ENCODE measurements at places on chromosomes 12 and 14. TPM values are rescaled to one million over a fixed set of nuclear protein-coding genes. Genes with fewer than 3 reads are reported as not detected.

DNA sequence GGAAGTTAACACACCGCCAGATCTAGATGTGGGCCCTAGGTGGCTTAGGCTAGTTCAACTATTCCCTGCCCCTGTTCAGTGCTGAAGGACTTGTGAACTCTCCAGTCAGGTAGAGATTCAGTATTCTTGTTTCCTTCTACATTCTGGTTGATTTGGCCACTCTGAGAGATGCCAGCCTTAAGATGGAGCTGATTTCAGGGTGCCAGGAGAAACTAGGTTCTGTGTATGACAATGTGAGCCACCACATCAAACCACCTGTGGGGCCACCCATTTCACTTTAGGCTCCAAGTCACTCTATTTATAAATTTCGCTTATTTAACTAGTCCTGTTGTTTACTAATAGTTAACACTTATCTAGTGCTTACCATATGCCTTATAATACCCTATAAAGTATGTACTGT lies 26.0 kb downstream of the FRMD6 start:
- H3K27ac ChIP-seq = no peak overlapping the region
- H3K4me1 ChIP-seq = no peaks in the 10 kb centered on the region
- DNase-seq = no peak
- H3K27me3 ChIP-seq = no peaks in the 10 kb centered on the region

DNA sequence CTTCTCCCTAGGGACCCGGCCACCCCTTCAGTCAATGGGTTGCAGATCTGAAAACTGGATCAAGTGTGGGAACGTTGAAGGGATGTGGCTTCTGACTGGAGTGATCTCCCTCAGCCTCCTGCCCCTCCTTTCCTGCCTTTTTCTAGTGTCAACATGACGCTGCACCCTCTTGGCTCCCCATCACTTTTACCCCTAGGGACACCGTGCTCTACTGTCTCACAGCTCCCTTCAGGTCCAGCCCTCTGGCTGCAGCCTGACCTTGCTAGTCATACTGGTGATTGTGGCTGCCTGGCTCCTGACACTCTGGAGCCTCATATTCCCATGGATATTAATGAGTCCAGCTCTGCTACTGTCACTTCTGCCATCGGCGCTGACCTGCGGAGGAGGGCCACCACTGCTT lies 51.5 kb upstream of the RASSF3 start:
- no peak overlapping the region for H3K4me3 ChIP-seq
- H3K4me1 ChIP-seq = no peaks in the 10 kb centered on the region
- no peaks in the 10 kb centered on the region for H3K27me3 ChIP-seq

DNA sequence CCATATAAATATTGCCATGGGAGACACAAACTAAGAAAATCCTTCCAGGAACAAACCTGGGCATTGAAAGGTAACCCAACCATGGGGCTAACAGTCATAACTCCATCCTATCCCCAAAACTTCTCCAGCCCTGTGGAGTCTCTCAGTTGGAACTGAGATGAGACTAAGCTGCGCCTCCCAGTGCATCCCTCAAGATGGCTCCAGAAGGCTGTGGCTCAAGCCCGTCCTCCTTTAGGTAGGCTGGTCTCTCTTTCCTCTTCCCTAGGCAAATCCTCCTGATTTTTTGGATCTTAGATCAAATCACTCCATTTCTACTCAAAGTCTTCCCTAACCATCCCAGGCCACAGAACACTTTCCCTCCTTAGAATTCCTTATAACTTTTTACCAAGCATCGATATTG lies 364.3 kb upstream of the CCDC196 start:
- no peaks in the 10 kb centered on the region for H3K36me3 ChIP-seq
- H3K27ac ChIP-seq = no peak overlapping the region
- H3K4me3 ChIP-seq = no peak overlapping the region
- no peak for DNase-seq
- H3K4me1 ChIP-seq = no peaks in the 10 kb centered on the region

GRCh38 chr14:60396718-60397343 lies 89.0 kb downstream of the C14orf39 start:
- no peak for DNase-seq
- no peaks in the 10 kb centered on the region for H3K27me3 ChIP-seq
- no peak overlapping the region for H3K27ac ChIP-seq
- H3K4me3 ChIP-seq = no peak overlapping the region
- no peaks in the 10 kb centered on the region for H3K36me3 ChIP-seq
- no peaks in the 10 kb centered on the region for H3K4me1 ChIP-seq

DNA sequence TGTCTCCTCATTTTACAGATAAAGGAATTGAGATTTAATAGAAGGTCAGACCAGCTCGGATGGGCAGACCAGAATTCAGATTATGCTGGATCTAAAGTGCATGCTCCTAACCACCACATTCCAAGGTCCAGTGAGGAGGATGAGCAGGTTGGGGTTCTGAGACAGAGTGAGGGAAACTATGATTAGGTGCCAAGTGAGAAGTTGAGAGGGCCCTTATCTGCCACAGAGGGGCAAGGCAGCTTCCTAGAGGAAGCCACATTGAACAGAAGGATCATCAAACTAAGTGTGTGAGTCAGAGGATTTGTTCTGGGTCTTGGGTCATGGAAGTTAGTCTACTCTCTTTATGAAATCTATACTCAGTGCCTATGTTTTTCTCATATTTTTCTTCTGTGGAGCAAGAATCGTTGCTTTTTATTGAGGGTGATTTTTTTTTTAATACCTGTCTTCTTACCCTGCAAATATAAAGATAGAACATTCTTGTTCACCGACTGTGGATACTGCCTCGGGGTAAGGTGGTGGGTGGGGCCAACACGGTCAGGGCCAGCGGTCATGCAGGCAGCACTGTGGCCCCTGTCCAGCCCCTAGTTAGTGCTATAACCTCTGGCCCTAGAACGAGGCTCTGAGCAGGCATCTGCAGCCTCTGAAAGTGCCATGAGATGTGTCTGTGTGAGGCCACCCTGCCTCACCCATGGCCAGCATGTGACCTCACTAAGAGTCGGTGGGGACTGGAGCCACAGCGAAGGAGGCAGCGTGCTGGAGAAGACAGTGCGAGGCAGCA lies 55.6 kb upstream of the PTHLH start:
- H3K4me3 ChIP-seq = no peak overlapping the region
- no peaks in the 10 kb centered on the region for H3K4me1 ChIP-seq
- no peak for DNase-seq
- H3K36me3 ChIP-seq = no peaks in the 10 kb centered on the region
- H3K27ac ChIP-seq = no peak overlapping the region
- H3K27me3 ChIP-seq = no peaks in the 10 kb centered on the region

GRCh38 chr12:93804392-93805179 lies 127.4 kb downstream of the CRADD start:
- no peak for DNase-seq
- H3K27me3 ChIP-seq = no peaks in the 10 kb centered on the region
- no peaks in the 10 kb centered on the region for H3K36me3 ChIP-seq
- H3K4me1 ChIP-seq = no peaks in the 10 kb centered on the region
- H3K27ac ChIP-seq = no peak overlapping the region

GRCh38 chr12:85603556-85603955 lies 232.7 kb downstream of the RASSF9 start:
- no peaks in the 10 kb centered on the region for H3K4me1 ChIP-seq
- no peak overlapping the region for H3K4me3 ChIP-seq
- H3K36me3 ChIP-seq = no peaks in the 10 kb centered on the region
- H3K27ac ChIP-seq = no peak overlapping the region
- no peak for DNase-seq

GRCh38 chr14:49303946-49304516 lies 282.1 kb downstream of the RPS29 start:
- H3K4me3 ChIP-seq = no peak overlapping the region
- H3K4me1 ChIP-seq = no peaks in the 10 kb centered on the region
- no peaks in the 10 kb centered on the region for H3K36me3 ChIP-seq
- no peak for DNase-seq
- no peak overlapping the region for H3K27ac ChIP-seq

- no peaks in the 10 kb centered on the region for H3K4me1 ChIP-seq
- no peak overlapping the region for H3K4me3 ChIP-seq
- no peaks in the 10 kb centered on the region for H3K27me3 ChIP-seq
- no peaks in the 10 kb centered on the region for H3K36me3 ChIP-seq
These were observed 39.6 kb upstream of the YY1 start for GRCh38 chr14:100199240-100199860.

DNA sequence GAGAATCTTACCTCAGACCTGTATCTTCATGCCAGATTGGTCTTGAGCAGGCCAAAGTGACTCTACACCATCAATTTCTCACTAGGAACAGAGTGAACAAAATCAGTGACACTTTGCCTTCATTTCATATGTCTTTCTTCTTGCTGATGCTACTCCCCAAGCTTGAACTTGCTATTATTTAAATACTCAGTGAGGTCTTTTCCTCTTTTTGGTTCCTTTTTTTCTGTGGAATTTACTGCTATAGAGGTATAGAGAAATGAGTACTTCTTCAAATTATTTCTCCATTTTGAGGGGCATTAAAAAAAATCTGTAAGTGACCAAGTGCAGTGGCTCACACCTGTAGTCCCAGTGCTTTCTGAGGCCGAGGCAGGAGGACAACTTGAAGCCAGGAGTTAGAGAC lies at the start of gene GPR33:
TSS of gene GPR33 (minus strand) at position 154 of the 400 bp plus-strand sequence. CDS start 4,074 bp downstream, outside the sequence.
- peaks cover 13% of the 10 kb centered on the region for H3K4me1 ChIP-seq
- no peak within 1 kb of the TSS for H3K27ac ChIP-seq
- no peaks in the 10 kb centered on the region for H3K36me3 ChIP-seq
- H3K4me3 ChIP-seq = no peak within 1 kb of the TSS

GRCh38 chr12:112503512-112503911 lies 84.8 kb downstream of the PTPN11 start:
- H3K4me3 ChIP-seq = no peak overlapping the region
- no peaks in the 10 kb centered on the region for H3K27me3 ChIP-seq
- no peak for DNase-seq
- H3K4me1 ChIP-seq = no peaks in the 10 kb centered on the region

- H3K27me3 ChIP-seq = no peaks in the 10 kb centered on the region
- H3K27ac ChIP-seq = no peak overlapping the region
- H3K4me3 ChIP-seq = no peak overlapping the region
- H3K4me1 ChIP-seq = no peaks in the 10 kb centered on the region
- no peak for DNase-seq
These were observed 451.6 kb downstream of the RGS6 start for GRCh38 chr14:72383865-72384264.

DNA sequence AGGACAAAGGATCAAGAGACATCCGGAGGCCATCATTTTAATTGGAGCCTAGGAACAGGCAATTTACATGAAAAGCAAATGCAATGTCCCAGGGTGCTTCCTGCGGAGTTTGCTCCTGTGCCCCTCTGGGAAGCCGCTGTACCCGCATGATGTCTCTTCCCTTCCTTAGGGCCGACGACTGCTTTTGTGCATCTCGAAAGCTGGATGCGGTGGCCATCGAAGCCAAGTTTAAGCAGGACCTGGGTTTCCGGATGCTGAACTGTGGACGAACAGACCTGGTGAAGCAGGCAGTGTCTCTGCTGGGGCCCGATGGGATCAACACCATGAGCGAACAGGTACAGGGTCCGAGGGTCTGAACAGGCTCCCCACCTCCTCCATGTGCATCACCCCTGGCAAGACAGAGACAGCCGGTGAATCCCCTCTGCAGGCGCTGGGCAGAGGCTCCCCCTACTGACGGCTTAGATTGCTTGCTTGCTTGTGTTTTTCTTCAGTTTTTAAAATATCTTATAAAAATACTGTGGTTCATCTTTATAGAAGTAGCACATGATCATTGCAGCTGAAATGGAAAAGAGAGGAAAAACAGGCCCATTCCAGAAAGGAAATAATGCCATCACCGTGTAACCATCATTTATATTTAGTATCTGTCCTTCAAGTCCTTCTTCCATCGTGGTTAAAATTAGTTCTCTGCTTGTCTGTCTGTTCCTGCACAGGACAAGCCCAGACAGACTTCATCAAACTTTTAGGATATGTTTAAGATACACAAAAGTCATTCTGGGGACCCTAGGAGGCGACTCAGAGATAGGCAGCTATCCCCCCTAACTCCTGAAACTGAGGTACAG lies 75.4 kb upstream of the PWP1 start:
- H3K4me1 ChIP-seq = no peaks in the 10 kb centered on the region
- DNase-seq = no peak
- no peaks in the 10 kb centered on the region for H3K27me3 ChIP-seq
- no peaks in the 10 kb centered on the region for H3K36me3 ChIP-seq
- H3K4me3 ChIP-seq = no peak overlapping the region
- H3K27ac ChIP-seq = no peak overlapping the region

DNA sequence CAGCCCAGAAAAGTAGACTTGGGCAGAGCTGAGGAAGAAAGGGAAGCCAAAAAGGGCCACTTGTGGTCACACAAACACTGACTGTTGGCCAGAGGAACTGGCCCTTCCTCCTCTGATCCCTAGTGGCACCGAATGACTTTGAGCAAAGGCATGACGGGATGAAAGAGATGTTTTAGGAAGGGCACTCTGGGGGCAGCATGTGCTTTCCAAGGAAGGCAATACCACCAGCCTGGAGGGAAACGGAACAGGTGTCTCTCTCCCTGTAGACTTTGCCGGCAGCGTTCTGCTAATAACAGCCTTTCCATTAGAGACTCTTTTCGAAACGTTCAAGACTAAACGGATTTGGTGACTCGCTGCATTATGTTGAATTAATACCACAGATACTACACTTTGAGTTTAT lies 12.3 kb upstream of the FBXO21 start:
- DNase-seq = no peak
- no peaks in the 10 kb centered on the region for H3K27me3 ChIP-seq
- H3K27ac ChIP-seq = no peak overlapping the region

GRCh38 chr12:57134949-57135348 lies 6.7 kb downstream of the LRP1 start:
- H3K4me3 ChIP-seq = no peak overlapping the region
- H3K27me3 ChIP-seq = no peaks in the 10 kb centered on the region
- DNase-seq = no peak
- peaks cover 4% of the 10 kb centered on the region for H3K4me1 ChIP-seq
- no peaks in the 10 kb centered on the region for H3K36me3 ChIP-seq

DNA sequence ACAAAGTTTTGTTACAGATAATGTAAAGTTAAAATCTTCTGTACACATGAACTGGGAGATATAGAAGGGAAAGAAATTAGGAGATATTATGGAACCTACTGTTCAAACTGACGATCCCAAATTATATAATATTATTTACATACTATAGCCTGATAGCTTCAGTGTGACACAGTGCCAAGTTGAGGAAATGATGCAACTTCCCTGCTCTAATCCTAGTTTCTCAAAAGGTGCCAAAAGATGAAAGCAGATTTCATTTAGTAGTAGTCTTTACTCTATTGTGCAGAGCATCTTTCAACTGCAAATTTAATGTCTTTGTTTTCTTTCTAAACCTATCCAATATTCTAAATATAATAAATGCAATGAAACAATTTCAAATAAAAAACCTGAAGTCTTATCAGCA lies 46.9 kb downstream of the COCH start:
- no peak overlapping the region for H3K27ac ChIP-seq
- no peak for DNase-seq
- H3K4me1 ChIP-seq = no peaks in the 10 kb centered on the region
- H3K36me3 ChIP-seq = peaks cover 2% of the 10 kb centered on the region

RD3L gene
- not detected for total RNA-seq

GALNT16 gene
- 0.03 TPM for total RNA-seq

KRT74 gene
- total RNA-seq = not detected

COPS7A gene
- total RNA-seq = 48.4 TPM

CIT gene
- total RNA-seq = 35.7 TPM

GPD1 gene
- total RNA-seq = 0.26 TPM

DHRS4L2 gene
- total RNA-seq = 21.5 TPM

PUS1 gene
- total RNA-seq = 74.2 TPM

CAMKK2 gene
- 37.7 TPM for total RNA-seq

GALC gene
- total RNA-seq = 4.1 TPM

All from GM12878 (cell line).